Fibroblast of lung (primary cell): ENCODE measurements at places on chromosomes 16 and 17. TPM values are rescaled to one million over a fixed set of nuclear protein-coding genes. Genes with fewer than 3 reads are reported as not detected.
A peak's percentile ranks its signal among the peaks of the same experiment; 100 is the strongest.

The CBFA2T3 gene
- under 0.01 TPM in 2 replicates for total RNA-seq

The WFIKKN2 gene
- total RNA-seq: under 0.01 and 0.33 TPM in 2 replicates

The MYH3 gene
- 0.50 and 0.51 TPM in 2 replicates for total RNA-seq

The TM4SF5 gene
- not detected in 2 replicates for total RNA-seq

The KRT36 gene
- total RNA-seq: not detected in 2 replicates

The CTRL gene
- 0.26 and 0.33 TPM in 2 replicates for total RNA-seq

- DNase-seq: no peak
These were observed 38.8 kb downstream of the SNX20 start for GRCh38 chr16:50642349-50642748.

GRCh38 chr17:1461198-1461944 is 5.3 kb upstream of the CRK start:
- no peak for DNase-seq

GRCh38 chr16:81861915-81862314 is 82.8 kb downstream of the PLCG2 start:
- DNase-seq: no peak

GRCh38 chr17:7867881-7868329 is 10.1 kb downstream of the CYB5D1 start:
- no peak for DNase-seq

DNA sequence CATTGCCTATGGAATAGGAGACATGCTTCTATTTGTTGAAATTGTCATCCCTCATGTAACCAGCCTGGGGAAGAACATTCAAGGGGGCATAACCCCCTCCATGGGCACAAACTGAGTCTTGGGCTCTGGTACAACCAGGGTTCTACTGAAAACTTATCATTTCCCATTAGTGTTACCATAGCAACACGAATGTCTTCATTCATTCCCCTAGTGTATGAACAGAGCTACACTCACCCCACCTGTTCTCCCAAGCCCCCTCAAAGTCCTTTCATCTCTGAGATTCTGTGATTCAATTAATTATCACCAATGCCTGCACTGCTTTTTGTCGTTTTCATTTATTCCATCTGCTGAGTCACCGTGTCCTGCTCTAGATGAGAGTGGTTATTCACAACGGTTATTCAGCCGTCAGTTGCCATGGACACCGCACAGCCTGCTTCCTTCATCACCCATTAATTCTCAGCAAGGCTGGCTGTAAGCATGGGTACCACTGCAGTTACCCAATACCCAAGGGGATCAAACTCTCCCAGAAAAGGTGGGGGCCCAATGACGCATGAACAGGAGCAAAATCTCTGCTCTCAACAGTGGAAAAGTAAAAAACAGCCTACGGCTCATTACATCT is 1.6 kb upstream of the GAST start:
- peak; percentile 53 for DNase-seq

DNA sequence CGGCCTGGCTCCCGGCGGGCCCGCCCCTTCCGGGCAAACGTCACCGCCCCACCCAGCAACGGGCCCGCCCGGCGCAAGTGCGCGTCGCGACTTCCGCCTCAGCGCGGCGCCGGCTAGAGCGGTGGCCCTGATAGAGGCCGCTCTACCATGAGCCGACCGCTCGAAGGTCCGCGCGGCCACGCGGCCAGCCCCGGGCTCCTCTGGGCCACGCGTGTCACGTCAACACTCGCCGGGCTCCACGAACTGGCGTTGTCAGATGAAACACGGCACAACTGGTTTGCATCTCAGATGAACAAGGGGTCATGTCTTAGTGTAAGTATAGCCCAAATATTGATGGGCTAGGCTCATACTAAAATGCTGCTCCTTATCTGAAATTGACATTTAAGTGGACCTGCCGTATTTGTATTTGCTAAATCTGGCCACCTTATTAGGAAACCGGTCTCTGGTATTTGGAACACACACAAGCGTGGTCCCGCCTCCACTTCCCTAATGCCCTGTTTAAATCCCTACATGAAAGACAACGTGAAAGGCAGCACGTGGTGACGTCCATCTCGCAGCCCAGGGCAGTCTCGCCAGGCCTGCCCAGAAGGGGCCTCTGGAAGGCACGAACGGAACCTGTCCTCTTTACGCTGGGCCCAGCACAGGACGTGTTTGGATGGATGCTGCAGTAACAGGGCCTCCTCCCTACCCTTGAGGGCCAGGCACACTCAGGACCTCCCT is at the start of gene ZNF598:
TSS of gene ZNF598 (minus strand) at position 31 of the 720 bp plus-strand sequence.
- peak; percentile 88 for DNase-seq

- DNase-seq: peak; percentile 9
These were observed 45.9 kb downstream of the ABAT start for GRCh38 chr16:8720080-8720966.

DNA sequence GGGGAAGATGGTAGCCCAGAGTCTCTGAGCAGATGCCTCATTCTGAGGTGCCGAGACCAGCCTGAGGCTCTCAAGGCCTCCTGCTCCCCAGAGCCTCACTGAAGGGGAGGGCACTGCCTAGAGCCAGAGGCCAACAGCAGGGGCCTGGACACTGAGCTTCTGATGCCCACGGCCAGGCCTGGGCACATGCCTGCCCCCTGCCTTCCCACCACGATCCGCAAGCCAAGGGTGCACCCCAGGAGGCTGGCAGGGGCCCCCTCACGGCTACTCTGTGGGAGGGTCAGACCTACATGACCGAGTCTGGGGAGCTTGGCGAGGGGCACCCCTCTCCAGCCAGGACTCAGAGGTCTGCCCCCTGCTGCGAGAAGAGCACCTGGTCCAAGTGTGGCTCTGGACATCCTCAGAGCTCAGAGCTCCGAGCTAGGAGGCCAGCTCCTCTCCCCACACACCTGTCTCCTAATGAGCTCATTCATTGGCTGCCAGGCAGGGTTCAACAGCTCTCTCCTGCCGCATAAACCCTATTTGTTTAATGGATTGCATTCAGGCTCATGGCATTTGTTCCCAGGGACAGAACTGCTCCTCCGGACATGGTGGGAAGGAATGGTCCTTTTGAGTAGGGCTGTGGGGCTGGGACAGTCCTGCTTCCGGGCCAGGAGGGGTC is 13.9 kb downstream of the OTOP3 start:
- no peak for DNase-seq

DNA sequence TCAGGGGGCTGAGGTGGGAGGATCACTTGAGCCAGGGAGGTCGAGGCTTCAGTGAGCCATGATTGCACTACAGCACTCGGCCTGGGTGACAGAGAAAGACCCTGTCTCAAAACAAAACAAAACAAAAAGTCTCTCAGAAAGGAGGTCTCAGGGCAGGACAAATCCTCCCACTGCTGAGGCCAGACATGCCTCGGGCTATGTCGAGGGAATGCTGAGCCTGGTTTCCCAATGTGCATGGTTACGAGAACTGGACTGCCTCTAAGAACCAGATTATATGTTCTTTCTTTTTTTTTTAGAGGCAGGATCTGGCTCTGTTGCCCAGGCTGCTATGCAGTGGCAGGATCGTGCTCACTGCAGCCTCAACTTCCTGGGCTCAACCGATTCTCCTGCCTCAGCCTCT is 27.6 kb downstream of the TRAP1 start:
- DNase-seq: no peak

DNA sequence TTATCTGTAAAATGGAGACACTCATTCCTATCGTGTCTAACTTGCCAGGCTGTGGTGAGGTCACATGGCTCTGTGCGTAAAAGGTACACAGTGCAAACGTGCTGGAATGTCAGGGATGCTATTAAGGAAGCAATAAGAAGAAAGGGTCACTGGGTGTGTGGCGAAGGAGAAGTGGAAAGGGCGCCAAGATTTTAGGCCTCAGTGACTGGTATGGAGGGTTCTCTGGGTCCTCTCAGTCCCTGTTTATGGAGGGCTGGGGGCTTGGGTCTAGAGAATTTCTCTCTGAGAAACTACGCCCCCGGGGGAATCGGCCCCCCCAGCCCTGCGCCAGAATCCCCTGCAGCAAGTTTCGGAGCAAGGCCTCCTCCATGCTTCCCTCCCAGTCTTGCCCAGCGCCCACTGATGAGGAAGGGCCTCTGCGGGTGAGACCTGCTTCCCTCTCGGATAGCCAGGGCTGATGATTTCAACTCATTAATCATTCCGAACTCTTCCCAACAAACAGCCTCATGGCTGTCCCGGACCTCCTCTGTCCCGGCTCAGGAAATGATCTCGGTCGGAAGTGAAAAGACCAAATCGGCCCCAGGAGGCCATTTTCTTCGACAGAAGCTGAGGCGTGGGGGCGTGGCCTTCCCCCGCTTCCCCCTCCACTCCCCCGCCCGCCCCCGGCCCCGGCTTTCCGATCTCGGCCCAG is 1.2 kb upstream of the HEXIM1 start:
- DNase-seq: peak; percentile 95

GRCh38 chr16:8928467-8928957 is 35.2 kb downstream of the USP7 start:
- DNase-seq: no peak

GRCh38 chr17:82316651-82317393 is 586 bp downstream of the CD7 start:
- DNase-seq: no peak

GRCh38 chr17:75910699-75911098 is 6.0 kb upstream of the MRPL38 start:
- DNase-seq: no peak
